ENCODE measurements at places on chromosomes 5 and 9.

DNA sequence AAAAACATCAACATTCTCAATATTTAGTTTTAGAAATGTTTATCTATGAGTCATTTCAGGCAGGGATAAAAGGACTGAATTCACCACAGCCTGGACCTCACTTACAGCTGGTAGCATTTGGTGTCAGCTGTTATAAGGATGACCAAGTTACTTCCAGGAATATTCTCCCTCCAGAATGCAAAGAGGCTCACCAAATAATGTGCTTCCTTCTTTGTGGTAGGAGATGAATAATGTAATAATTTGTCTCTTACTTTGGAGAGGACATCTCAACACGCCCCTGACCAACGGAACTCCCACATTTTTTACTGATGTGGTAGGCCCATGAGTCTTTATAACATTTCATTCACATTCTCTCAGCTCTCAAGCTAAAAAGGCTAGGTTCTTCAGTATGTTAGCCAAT lies 825.9 kb upstream of the GRAMD2B start:
- no peak for DNase-seq

DNA sequence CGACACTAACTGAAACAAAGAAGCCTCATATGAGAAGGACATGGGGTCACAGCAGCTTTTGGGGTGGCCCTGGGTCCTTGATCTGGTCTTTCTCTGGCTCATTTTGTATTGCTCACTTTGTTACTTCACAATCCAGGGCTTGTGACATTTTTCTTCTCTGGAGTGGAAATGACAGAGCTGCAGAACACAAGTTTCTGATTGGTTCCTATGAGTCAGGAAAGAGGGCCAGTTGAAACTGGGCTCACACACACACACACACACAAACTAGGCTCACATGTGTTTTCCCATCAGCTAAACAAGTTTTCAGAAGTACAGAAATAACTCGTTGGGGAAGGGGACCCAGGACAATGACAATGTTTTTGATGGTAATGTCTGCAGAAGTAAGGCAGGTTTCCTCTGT lies 54.3 kb downstream of the TMC1 start:
- no peak for DNase-seq

DNA sequence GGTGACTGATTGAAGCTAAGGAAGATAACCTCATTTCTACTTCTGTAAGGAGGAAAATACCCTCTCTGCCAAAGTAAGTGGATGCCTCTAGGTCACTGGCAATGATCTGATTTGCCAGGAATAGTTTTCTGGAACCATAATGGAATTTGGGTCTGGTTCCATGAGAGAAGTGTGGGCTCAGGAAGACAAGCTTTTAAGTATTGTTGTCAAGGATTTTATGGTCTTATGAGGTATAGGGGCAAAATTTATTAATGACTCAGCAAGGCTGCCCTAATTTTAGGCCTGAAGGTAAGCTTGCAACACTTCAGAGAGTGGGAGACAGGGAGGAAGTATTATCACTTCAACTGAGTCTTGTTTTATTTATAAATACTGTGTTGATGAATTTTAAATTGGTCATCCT lies 322.6 kb upstream of the ACTBL2 start:
- no peak for DNase-seq

DNA sequence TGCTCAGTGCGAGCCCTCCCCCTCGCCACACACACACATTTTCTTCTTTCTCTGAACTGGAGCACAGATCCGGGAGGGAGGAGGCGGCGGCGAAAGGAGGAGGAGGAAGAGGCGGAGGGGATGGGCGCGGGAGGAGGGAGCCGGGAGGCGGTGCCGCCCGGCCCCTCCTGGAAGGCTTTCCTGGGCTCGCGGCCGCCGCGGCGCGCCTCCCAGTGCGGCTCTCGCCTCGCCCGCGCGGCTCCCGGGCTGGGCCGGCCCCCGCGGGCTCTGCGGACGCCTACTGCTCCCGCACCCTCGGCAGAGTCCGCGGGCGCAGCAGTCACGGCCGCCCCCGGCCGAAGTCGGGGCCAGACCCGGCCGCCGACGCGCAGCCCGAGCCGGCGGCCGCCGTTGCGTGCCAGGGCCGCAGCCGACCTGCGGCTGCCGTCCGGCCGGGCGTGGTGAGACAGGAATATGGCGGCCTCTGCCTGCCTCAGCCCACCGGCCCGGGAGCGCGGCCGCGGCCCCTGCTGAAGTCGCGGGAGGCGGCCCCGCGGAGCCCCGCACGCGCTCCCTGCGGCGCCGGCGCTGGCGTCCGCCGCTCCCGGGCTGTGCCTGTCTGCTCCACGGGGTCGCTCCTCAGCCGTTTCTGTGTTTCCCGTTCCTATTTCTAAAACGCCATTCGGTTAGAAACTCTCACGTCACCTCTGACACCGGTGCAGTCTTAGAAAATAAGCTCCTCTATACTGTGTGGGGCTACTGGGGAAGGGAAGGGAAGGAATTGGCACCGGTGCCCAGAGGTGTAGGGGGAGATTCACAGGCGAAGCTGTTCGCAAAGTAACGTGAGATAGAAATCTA lies 500 bp upstream of the GNAQ start:
- DNase-seq: peak; percentile 80

GRCh38 chr5:31806561-31806960 lies 167.6 kb downstream of the PDZD2 start:
- no peak for DNase-seq

DNA sequence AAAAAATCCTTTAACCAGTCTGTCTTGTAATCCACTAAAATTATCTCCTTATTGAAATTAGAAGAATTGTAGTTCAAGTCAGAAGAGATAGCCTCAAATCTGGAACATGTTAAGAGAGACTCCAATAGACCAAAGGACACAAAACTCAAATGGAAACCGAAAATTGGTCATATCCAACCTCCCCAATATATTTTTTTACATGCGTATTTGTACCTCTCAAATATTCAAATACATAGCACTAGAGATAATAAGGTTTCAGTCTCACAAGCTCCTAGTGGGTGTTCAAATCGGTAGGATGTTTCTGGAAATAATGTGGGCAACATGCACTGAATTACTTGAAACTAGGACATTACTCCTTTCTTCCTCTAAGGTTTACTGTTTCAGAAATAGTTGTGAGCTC lies 33.5 kb downstream of the EPB41L4A start:
- DNase-seq: no peak

- no peak for DNase-seq
These were observed 696.9 kb downstream of the MAT2B start for GRCh38 chr5:164202338-164202737.

GRCh38 chr5:37838933-37839341 lies 904 bp downstream of the GDNF start:
- no peak for DNase-seq
